ENCODE measurements at places on chromosomes 2 and 18.

- DNase-seq, result peak; percentile 75
Observed at GRCh38 chr2:46461011-46461674, 18.2 kb upstream of the TMEM247 start.

GRCh38 chr2:168831662-168832061 lies 29.2 kb downstream of the NOSTRIN start:
- no peak for DNase-seq

GRCh38 chr2:238289574-238289973 lies 1.2 kb upstream of the PER2 start:
- DNase-seq, result no peak

GRCh38 chr2:180033993-180034894 lies 27.1 kb upstream of the CWC22 start:
- DNase-seq, result no peak

Measured in right cardiac atrium (tissue), 5 donors.